ENCODE measurements at places on chromosomes 3 and 15.

GRCh38 chr15:91237445-91237844 is 137.4 kb downstream of the SV2B start:
- DNase-seq = no peak

- no peak for DNase-seq
These were observed 172.8 kb downstream of the KCNMB2 start for GRCh38 chr3:178709051-178709450.

- no peak for DNase-seq
These were observed 127.4 kb downstream of the ST8SIA2 start for GRCh38 chr15:92520914-92521623.

DNA sequence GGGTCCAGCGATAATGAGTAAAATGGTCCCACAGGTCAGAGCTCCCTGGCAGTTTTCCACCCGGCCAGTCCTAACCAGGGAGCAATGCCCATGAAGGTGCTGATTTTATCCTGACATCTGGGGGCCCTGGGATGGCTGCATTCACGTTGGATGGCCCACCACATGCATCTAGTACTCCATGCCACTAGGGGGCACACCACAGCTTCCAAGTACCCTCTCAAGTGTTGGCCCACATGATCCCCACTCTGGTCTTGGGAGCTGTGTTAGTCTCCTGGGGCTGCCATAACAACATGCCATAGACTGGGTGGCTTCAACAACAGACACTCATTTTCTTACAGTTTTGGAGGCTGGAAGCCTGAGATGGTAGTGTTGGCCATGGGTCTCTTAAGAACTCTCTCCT is 225.5 kb downstream of the SLCO3A1 start:
- peak; percentile 69 for DNase-seq

- DNase-seq = no peak
These were observed 413.9 kb upstream of the C2CD4B start for GRCh38 chr15:62578960-62579359.

GRCh38 chr3:180325958-180326357 is 276.0 kb upstream of the TTC14 start:
- no peak for DNase-seq

- no peak for DNase-seq
These were observed 605.5 kb downstream of the FHIT start for GRCh38 chr3:60645801-60646200.

- DNase-seq = no peak
These were observed 1.9 kb downstream of the TF start for GRCh38 chr3:133747907-133748639.

DNA sequence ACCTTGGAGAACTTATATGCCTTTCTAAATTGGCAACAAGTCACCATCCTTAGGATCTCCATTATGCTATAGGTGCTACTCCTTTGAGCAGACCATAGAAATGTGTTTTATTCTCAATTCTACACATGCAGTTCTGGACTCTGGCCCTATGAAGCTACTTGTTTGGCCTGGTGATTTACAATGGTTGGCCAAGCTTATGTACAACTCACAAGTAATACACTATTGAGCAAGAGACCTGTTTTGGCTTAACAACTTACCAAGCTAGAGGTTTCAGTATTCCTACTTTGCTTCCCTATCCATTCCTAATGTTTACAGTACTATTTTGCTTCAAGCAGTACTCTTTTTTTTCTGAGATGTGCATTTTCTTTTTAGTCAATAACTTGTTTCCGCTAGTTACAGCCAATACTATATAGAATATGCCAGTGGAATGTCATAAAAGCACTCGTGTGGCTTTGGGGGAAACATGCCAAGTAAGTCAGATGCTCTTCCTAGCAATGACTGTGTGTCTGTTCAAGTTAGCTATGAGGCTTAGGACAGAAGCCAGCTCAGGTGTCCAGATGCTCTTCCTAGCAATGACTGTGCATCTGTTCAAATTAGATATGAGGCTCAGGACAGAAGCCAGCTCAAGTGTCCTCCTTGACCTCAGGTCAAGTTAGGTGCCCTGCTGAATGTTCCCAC is 174.9 kb upstream of the SEMA6D start:
- peak; percentile 85 for DNase-seq

DNA sequence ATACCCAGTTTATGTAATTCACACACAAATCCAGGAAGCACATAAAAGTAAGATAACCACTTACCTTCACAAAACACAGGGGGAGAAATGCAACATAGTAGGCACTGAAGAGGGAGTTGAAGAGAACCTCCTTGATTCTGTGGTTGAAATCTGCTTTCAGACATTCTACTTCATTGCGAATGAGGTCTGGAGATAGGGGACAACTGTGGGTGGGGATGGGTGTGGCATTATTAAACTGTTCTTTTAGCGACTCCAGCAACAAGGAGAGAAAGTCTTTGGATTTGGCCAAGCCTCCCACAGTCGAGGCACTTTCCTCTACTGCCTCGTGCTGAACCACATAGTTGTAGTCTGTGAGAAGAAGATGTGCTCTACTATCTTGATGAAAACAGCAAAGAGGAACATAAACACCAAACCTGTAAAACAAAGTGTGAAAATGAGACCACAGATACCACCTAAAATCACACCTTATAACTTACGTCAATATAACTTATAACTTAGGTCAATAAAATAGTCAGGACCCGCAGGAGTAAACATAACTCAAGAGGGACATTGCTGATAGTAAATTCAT is 25.6 kb downstream of the TMEM39A start:
- DNase-seq = no peak

DNA sequence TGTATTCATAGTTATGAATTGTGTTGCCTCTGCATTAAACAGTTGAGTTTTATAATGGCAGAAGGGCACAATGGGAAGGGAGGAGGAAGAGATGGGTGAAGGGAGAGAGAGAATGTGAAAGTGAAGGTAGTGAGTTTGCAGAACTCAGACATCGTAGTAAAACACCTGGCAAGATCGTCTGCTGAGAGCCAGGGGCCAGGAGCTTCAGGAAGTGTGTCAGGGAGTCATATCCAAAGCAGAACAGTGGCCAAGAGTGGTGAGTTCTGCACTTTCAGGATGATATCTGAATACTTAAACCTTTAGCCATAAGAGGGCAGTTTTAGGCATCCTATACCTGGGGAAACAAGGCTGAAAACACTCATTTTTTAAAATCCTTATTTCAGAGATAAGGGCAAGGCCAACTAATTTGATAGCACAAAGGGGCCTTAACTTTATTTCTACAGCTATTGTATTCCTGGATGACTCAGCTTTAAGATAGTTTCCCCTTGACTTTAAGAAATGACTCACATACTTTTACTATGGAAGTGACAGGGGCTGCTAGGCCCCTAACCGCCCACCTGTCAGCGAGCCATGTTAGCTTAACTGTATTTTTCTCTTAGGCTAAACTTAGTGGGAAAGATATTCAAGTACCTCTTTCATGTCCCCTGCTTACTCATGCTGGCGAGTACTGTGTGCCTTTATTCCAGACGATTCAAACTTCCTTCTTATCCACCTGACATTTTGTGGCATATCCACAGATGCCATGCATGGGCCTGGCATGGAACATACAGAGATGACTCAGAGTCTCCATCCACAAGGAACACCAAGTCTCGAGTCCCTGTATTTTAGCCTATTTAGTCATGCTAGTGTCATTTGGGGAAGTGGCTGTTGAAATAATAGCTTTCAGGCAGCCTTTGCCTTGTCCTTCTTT is 53.9 kb downstream of the RLBP1 start:
- no peak for DNase-seq

DNA sequence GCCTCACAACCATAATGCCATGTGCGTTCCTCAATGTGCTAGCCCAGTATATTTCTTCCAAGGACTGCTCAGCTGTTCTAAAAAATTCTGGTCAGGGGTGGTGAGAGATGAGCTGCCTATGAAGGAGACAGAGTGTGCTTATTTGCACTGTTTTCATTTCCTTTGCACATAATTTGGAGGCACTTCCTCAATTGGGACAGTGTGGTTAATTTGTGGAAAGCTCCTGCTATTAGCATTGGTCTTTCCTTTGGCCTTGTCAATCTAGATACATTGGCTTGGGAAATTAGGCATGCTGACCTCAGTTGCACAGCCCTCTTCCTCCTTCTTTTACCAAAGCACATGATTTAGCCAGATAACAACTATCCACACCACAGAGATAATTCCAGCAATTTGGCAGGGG is 9.4 kb downstream of the FAM81A start:
- DNase-seq = no peak

DNA sequence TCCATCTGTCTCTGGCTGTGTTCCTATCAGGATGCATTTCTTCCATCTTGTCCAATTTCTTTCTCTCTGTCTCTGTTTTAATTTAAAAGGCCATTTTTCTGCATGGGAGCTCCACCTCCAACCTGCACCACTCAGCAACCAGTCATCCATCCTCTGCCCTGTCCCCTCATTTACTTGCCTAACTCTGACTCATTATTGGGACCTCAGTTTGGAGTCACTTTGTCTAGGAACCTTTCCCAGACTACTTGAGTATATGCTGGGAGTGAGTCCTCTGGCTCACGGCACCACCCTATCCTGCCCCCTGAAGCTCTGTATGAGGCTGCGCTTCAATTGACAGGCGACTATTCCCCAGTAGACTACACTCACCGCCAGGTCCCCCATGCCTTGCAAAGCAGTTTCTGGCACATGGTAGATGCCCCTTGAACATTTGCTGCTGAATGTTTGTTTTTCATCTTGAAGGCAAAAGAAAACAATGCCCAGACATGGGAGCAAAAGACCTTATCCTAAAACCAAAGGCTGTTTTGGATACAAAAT is 513.3 kb upstream of the CFAP20DC start:
- DNase-seq = no peak

- DNase-seq = no peak
These were observed 213.4 kb downstream of the ERC2 start for GRCh38 chr3:56254835-56255234.

DNA sequence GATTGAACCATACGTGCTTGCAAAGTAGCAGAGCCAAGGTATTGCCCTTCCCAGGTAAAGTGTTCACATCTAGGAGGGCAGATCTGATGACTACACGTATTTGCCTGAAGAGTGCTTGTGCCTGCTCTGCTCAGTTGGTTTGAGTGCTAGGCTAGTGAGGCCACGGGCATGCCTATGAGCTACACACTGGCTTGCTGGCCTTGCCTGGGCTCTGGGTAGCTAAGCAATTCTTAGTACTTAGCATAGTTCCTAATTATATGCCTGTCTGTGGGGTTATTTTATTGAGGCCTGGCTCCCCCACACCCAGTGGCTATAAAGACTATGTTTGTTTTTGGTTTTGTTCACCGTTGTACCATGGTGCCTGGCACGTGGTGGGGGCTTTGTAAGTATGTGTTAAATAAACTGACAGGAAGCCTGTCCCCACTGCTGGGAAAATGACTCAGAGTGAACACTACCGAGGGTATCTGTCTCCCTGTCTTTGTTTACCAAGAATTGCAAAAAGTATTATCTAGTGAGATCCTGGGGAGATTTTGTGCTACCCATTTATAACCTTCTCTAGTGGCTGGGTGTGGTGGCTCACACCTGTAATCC is 72.1 kb upstream of the ETV5 start:
- no peak for DNase-seq

GRCh38 chr15:82572311-82572710 is 32.1 kb upstream of the RPS17 start:
- DNase-seq = no peak

DNA sequence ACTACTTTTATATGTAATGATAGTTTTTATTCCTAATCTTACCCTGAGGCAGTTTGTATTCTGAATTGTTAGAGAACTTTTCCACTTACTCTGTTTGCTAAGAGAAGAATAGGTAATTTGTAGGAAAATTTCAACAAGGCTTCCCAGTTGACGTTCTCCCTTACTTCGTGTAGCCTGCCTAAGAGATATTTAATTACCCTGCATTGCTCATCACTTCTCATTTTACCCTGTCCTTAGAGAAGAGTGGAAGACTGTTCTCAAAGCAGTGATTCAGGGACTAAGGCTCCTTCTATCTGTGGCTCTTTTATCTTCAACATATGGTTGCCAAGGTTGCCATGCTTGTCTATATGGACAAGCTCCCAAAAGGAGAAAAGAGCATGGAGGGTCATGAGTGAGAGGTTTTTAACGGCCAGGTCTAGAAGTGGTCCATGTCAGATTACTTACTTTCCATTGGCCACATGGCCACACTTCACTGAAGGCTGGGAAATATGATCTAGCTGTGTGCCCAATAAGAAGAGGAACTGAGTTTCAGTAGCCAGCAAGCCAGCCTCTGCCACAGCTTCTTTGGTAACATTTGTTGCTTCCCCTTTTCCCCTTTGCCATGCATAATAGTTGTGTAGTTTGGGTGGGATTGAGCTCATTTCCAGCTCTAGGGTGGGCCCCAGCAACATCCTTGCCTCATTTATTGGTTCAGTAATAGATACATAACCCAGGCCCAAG is 22.1 kb downstream of the PDE8A start:
- no peak for DNase-seq

DNA sequence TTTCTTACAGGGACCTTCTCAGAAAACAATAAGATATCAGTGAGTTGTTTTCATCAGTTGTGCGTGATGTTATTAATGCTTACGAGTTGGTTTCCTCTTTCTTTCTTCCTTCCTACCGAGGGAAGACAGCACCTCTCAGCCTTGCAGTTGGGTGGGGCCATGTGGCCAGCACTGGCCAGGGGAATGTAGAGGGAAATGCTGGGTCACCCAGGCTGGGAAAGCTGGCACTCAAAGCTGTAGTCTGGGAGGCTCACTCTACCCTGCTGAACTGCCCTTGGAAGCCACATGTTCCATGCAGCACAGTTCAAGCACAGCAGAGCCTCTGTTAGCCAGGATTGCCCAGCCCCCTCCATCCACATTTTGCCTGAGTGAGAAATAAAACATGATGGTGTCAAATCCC is 10.1 kb upstream of the CHCHD6 start:
- no peak for DNase-seq

DNA sequence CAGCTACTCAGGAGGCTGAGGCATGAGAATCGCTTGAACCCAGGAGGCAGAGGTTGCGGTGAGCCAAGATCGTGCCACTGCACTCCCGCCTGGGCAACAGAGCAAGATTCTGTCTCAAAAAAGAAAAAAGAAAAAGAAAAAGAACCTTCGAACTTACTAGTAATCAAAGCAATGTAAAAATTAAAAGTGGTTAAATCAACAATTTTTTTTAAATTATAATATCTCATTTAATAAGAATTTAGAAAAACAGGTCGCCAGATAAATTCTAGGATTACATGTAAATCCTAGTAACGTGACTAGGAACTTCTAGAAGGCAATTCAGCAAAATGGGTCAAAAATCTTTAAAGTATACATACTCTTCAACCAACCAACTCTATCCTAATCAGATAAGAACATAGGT is 37.2 kb downstream of the GSK3B start:
- DNase-seq = no peak

DNA sequence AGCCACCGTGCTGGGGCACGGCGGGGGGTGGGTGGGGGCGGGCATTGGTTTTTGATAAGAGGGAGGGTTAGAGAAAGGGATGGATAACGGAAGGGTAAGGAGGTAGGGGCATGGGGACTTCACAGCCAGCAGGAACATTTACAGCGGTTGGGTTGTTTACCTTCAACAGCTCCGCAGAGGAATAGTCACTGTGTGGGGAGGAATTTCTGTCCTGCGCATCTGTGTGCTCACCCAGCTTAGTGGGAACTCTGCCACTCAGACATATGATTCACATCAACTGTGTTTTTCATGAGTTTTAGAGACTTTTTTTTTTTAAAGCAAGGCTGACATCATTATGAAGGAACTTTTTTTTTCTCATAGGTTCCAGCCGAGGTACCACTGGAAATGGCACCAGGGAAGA is 19.6 kb downstream of the CHRD start:
- no peak for DNase-seq

All from SK-N-DZ (cell line).